ENCODE measurements at places on chromosomes 4 and X.

- DNase-seq: no peak
Observed at GRCh38 chr4:74197080-74197479, 39.2 kb downstream of the MTHFD2L start.

GRCh38 chr4:170428929-170429328 lies 339.2 kb upstream of the AADAT start:
- DNase-seq: no peak

- no peak for DNase-seq
Observed at GRCh38 chr4:8258552-8259212, 10.9 kb upstream of the HTRA3 start.

GRCh38 chr4:56215141-56215783 lies 172.0 kb downstream of the AASDH start:
- DNase-seq: no peak

- DNase-seq: no peak
Observed at GRCh38 chrX:46366381-46367207, 178.6 kb downstream of the ZNF674 start.

- no peak for DNase-seq
Observed at GRCh38 chrX:29043746-29044145, 456.5 kb downstream of the IL1RAPL1 start.

GRCh38 chr4:80798082-80798481 lies 232.4 kb upstream of the BMP3 start:
- no peak for DNase-seq

- DNase-seq: no peak
Observed at GRCh38 chr4:59243038-59243437, 1957.1 kb upstream of the ADGRL3 start.

All from SK-N-DZ (cell line).